ENCODE measurements at places on chromosomes 1 and 21.
A peak's percentile ranks its signal among the peaks of the same experiment; 100 is the strongest.

DNA sequence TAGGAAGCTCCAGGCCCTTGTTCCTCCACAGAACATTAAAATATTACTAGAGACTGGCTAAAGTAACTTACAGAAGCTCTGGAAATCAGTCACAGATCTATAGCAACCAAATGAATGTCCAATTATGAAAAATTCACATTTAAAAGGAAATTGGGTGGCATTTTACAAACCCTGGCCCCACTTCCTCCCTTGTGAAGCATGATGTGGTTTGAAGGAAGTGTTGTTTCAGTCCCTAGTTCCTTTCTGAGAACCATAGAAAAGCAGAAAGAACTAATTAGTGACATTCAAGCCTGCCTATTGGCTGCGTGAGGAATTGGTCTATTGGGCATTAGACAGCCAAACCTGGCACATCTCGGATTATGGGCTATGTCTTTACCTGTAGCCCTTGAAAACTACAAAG is 649.7 kb upstream of the NEGR1 start:
- no peak for DNase-seq

DNA sequence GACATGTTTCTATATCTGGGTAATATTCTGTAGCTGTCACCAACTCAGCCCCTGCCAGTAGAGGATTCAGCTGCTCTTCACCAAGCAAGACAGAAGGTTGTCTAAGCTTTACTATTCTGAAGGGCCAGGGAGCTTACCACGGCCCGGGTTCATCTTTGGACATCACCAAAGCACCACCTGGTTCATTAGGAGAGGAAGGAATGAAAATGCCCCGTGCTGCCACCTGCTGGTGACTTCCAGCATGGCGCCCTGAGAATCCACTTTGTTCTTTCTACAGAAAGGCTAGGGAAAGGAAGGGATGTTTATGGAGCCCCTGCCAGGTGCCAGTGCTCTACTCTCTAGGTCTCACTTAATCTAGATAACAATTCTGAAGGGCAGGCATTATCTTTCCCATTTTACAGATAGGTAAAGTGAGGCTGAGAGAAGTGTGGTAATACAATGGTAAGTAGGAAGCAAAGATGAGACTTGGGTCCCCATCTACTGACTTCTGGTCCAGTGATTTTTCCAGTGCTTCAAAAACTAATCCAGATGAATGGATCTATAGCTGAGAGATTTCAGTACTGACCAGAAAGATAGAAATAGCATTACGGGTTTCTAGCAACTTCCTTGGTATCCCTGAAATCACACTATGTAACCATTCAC is 79.5 kb downstream of the BEND5 start:
- peak; percentile 30 for DNase-seq

DNA sequence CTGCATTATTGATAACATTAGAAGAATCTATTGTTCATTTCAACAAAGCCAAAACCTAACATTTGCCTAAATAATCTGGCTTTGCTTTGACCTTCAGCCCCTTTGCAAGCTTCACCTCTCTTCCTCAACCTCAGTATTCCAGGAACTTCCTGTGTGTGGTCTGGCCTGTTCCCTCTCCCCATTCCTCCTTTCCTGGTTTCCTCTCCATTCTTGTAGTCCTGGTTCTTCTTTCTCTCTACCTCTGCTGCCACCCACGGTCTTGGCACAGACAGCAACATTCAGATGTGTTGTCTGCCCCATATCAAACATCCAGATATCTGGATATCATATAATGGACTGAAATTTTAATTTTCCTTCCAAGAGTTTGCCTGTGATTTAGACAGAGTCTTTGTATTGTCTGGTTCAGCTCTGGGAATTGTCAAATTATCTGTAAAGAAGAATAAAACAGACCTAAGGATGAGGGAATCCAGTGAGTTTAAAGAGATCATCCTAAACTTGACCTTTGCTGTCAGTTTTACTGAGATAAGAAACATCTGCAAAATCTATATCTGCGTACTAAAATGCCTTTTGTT is 148.1 kb upstream of the KCTD3 start:
- DNase-seq, result no peak

GRCh38 chr21:29462479-29462878 is 163.8 kb downstream of the BACH1 start:
- no peak for DNase-seq

GRCh38 chr1:29513357-29513756 is 277.0 kb downstream of the PTPRU start:
- no peak for DNase-seq

DNA sequence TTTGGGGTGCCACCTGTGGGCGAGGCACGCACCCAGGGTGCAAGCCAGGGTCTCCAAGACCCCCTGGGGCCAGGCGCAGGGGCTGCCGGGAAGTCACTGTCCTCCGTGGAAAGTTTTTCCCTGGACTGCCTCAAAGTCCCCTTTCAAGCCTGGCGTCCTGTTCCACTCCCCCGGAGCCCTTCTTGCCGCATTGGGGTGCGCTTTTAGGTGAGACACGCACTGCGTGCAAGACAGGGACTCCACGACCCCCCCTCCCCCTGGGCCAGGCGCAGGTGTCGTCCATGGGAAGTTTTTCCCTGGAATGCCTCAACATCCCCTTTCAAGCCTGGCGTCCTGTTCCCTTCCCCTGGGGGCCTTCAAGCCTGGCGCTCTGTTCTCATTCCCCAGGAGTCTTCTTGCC is 137.1 kb downstream of the LIPI start:
- no peak for DNase-seq

GRCh38 chr1:39426346-39426745 is 65.1 kb upstream of the BMP8A start:
- DNase-seq, result no peak

DNA sequence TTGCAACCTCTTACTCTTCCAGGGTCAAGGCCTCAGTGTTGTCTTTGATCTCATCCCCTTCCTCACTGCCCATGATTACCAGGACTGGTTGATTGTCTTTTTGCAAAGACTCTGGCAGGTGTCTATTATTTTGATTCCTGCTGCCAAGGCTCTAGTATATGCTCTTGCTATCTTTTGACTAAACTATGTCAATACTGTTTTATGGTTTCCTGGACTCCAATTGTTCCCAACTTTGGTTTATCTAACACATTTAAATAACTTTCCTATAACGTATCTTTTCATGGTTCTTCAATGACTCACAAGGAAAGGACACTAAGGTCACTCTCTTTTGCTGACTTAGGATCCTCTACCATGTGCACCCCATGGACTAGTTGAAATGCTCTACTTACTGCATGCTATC is 141.5 kb downstream of the PTPRC start:
- DNase-seq, result no peak

GRCh38 chr1:7407544-7407895 is 363.6 kb upstream of the VAMP3 start:
- no peak for DNase-seq

- no peak for DNase-seq
These were observed 76.6 kb downstream of the PLPP3 start for GRCh38 chr1:56502700-56503245.

GRCh38 chr1:2632561-2633361 is at the start of gene MMEL1:
TSS of gene MMEL1 (minus strand) at chr1:2633016. CDS start at chr1:2629484, 3,532 bp downstream.
- no peak for DNase-seq

- no peak for DNase-seq
These were observed 92.9 kb upstream of the NEGR1 start for GRCh38 chr1:72375226-72375625.

- no peak for DNase-seq
These were observed 16.4 kb downstream of the REG4 start for GRCh38 chr1:119794876-119795240.

DNA sequence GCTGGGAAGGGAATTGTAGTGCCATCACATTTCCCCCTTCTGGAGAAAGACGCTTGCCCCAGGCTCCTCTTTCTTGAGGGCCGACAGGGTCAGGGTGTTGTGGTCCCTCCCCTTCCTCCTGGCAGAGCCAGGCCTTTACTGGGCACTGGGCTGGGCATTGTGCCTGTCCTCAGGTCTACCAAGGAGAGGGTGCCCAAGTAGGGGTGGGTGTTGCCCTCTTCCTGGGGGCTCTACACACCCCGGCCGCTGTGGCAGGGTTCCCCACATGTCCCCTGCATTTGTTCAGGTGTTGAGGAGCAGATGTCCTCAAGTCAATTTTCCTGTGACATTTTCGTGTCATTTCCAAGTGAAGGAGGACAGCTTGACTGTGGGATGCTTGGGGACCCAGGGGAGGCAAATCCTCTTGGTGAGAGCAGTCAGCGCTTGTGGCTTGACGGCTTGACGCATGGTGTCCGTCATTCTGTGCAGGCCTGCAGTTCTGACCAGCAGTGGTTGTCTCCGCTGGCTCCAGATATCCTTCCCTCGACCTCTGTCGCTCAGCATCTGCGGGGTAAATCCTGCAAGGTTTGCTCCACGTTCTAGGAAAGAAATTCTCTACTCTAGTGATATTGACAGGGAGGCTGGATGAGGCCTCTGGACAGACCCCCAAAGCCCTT is 181.9 kb upstream of the VAMP3 start:
- no peak for DNase-seq

DNA sequence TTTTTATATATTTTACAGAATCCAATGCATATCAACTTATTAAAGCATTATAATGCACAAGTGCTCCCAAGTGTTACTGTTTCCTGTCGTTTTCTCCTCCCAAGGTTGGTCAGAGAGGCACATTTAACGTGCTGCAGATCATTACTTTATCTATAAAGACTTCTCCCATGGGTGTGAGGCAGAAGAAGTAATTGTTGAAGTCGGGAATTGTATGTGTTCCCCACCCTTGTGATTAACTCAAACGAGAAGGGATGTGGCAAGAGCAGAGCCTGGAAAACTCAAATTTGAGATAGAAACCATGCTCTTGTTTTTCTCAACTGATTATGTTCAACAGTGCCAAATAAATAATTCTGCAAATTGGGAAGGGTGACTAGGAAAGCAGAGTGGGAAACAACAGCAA is 412.5 kb upstream of the ADAMTS5 start:
- DNase-seq, result no peak

DNA sequence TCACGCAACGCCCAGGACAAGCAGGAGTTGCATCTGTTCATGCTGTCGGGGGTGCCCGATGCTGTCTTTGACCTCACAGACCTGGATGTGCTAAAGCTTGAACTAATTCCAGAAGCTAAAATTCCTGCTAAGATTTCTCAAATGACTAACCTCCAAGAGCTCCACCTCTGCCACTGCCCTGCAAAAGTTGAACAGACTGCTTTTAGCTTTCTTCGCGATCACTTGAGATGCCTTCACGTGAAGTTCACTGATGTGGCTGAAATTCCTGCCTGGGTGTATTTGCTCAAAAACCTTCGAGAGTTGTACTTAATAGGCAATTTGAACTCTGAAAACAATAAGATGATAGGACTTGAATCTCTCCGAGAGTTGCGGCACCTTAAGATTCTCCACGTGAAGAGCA is 60.4 kb upstream of the ZNF326 start:
- DNase-seq, result no peak

DNA sequence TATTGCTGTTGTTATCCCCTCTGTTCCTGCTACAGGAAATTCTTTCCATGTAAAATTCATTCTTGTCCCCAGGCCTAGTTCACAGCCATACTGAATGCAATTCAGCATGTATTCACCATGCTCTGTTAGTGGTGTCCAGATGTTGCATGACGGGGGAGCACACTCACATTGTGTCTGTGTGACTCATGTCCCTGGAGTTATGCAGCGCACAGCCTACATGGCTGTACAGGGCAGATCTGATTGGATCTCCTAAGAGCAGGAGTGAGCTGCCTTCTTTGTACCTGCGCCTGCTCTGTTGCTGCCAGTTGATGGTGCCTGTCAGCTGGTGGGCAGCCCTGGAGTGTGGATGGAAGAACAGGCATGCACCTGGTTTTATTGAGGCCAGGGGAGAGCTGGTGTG is 17.6 kb downstream of the HTR6 start:
- no peak for DNase-seq

DNA sequence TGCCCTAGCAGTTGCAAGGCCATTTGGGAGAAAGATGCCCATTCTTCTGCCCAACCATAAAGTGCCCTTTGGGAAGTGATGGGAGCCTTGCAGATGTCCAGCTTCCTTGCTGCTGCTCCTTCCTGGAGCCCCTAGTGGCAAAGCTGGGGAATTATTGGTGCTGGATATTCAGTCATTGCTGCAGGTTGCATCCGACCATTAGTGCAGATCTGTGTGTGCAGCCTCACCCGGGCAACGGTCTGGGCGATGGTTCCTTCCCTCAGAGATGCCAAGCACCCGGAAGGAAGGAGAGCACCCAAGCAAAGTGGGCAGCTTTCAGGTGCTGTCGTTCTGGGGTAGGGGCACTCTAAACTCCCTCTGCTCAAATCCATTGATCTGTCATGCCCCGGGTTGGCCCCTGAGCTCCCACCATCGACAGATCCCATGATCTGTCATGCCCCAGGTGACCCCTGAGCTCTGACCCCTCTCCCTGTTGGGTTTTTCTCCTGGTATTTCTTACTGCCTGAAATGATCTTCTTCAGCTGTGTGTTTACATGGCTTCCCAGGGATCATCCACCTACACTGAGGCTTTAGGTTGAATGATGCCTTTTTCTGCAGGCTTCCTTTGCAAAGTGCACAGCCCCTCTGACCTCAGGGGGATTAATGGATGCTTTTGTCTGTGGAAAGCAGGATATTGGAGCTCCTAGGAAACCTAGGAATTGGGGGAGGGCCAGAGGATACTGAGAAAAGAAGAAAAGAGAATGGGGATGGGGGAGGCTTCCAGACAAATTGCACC is 467.5 kb downstream of the PTPRU start:
- DNase-seq, result no peak

- DNase-seq, result peak; percentile 60
These were observed 16.5 kb downstream of the MIA3 start for GRCh38 chr1:222634180-222635013.

DNA sequence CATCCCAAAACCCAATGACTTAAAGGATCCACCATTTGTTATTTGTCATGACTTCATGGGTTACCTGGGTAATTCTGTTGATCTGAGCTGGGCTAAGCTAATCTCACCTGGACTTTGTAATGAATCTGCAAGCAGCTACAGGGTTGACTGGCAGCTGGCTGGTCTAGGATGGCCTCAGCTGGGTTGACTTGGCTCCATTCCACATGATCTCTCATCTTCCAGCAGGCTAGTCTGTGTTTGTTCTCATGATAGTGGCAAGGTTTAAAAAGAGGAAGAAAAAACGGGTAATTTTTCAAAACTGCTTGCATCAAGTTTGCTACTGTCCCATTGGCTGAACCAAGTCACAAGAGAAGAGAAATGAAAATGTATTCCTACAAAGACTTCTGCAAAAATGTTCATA is 24.8 kb upstream of the ZMYM4 start:
- DNase-seq, result no peak

DNA sequence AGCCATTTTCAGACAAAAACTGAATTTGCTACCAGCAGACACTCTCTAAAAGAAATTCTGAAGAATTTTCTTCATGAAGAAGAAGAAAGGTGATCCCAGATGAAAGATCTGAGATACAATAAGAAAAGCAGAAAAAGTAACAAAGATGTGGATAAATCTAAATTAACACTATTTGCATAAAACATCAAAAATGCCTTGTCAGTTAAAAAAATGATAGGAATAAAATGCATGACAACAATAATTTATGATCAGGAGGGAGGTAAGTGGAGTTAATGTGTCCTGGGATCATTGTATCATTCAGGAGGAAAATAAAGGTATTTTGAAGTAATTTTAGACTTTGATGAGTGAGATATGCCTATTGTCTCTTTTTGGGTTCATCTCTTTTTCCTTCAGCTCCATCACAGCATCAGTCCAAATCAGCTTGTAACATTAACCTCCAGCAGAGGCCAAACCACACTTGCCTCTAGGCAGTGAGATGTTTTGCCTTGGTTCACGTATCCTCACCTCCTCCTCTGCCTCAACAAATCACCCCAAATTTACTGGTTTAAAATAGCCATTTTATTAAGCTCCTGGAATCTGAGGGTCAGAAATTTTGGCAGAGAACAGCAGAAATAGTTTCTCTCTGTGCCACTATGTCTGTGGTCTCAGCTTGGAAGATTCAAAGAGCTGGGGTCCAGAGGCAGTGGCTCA is 76.9 kb upstream of the HIVEP3 start:
- no peak for DNase-seq

- no peak for DNase-seq
These were observed 3.0 kb upstream of the SUCO start for GRCh38 chr1:172530000-172530399.

Measured in stimulated activated CD8-positive, alpha-beta memory T cell treated with anti-CD3 and anti-CD28 coated beads, Interleukin-12 subunit alpha, Interleukin-12 subunit beta, amount 100 ng/mL, for 1 hour (primary cell).